ENCODE measurements at places on chromosomes 11 and 22.

GRCh38 chr11:63874511-63874910, 35.6 kb downstream of the MARK2 start:
- no peak for DNase-seq

DNA sequence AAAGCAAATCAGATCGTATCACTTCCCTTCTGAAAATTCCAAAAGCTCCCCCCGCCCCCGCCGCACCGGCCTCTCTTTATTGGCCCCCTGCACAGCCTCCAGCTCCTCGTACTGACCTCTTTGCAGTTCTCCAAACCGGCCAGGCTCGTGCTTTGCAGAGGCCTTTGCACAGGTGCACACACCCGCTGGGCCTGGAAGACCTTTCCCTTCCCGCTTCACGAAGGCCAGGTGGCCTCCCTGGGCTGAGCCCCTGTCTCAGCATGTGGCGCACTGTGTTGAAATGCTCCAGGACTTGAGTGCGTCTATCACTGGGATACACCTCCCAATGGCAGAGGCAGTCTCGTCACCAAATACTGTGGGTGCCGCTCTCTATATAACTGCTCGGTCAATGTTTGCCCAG, 13.2 kb upstream of the ADA2 start:
- no peak for DNase-seq

GRCh38 chr11:60498399-60498798, 5.8 kb downstream of the MS4A12 start:
- DNase-seq, result no peak

GRCh38 chr11:94794287-94795168, 26.4 kb downstream of the AMOTL1 start:
- no peak for DNase-seq

- no peak for DNase-seq
Observed at GRCh38 chr22:17910561-17911311, 113.6 kb downstream of the MICAL3 start.

All from effector memory CD8-positive, alpha-beta T cell (primary cell).